ENCODE measurements at places on chromosomes 12 and 14. TPM values are rescaled to one million over a fixed set of nuclear protein-coding genes. Genes with fewer than 3 reads are reported as not detected.

Gene KRT6A
- 3.2 TPM for total RNA-seq

Gene TMBIM4
- 54.5 TPM for total RNA-seq

Gene CEBPE
- not detected for total RNA-seq

Gene TAS2R9
- not detected for total RNA-seq

Gene LTBP2
- total RNA-seq = 8.3 TPM

Gene XPOT
- 41.6 TPM for total RNA-seq

Gene PKP2
- total RNA-seq = 3.6 TPM

Gene KLRC2
- total RNA-seq = 1.6 TPM

Gene CLEC2A
- not detected for total RNA-seq

Gene EFS
- not detected for total RNA-seq

Gene MSI1
- total RNA-seq = 0.50 TPM

Gene NTS
- total RNA-seq = 69.3 TPM

Gene CLEC4C
- not detected for total RNA-seq

Data from A549 treated with ZK216348 at 1 μM for 4 hours (cell line).